Dermis blood vessel endothelial cell (primary cell): ENCODE measurements at places on chromosomes 5 and 9. TPM values are rescaled to one million over a fixed set of nuclear protein-coding genes. Genes with fewer than 3 reads are reported as not detected.

DNA sequence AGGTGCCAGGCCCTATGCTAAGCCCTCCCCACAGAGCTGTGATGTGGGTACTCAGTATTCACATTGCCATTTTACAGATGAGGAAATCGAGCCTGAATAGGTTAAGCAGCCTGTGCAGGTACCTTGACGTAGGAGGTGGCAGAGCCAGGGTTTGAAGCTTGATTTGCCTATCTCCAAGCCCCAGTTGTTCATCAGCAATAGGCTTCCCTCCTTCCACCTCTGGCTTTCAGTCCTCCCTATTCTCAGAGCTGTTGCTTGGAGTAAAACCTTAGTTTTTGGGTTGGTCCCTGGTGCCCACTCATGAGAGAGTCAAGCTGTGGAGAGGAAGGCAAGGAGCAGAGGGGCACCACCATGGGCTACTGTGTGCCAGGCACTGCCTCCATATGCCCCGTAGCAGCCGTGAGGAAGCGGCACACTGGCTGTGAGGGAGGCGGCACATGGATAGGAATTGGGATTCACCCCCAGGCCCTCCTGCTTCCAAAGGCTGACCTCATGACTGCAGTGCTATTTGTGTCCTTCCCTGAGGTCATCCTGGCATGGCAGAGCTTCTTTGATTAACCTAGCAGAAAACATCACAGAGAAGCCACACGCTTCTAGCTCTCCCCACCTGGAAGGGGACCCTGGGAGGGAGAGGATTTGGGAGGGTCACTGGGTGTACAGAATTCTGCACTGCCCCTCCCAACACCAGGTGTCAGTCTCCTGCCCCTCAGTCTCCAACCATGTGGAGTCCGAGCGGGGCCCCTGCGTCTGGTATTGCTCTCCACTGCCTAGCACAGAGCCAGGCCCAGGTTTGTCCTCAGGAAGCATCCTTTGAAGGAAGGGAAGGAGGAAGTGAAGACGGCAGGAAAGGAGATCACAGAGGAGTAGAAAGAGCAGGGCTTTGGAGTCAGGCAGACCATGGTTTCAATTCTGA lies 109.8 kb downstream of the RGS3 start:
- no peak for DNase-seq

GRCh38 chr5:82211855-82212572 lies 66.1 kb downstream of the RPS23 start:
- no peak for DNase-seq

DNA sequence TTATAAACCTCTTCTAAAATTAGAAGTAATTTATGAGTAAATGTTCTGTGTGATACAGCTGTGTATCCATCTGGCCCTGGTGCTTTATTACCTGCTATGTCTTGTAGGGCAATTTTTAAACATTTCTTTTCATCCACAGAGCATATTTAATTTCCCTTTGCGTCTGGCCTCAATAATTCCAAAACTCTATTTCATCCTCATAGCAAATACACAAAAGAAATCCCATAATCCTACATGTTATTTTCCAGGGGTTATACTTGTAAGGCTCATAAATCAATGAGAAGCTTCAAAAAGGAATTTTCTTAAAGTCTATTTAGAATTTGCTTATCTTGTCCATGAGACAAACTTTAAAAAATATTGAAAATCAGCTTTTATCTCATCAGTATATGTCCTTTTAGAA lies 167.0 kb downstream of the TTC39B start:
- DNase-seq, result no peak

Gene AGXT2
- 0.05 TPM in 1 of 2 replicates, not detected in the other for total RNA-seq

Gene PCDHA9
- total RNA-seq, result under 0.01 TPM in 2 replicates
